ENCODE measurements at places on chromosomes 1 and 21.

DNA sequence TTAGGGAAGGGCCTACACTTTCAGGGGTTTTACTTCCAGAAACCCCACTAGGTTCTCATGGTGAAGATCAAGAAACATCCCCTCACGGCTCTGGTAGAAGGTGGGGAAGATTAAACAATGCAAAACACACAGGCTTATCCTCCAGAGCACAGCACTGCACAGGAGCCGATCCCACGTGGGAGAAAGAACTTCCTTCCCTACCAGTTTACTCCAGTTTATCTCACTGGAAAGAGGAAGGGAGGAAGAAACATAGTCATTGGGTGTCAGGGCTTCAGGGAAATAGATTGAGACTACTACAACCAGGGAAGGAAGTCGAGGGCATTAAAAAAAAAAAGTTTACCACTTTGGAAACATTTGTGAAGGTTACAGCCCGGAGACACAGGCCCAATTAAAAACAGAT is 164.4 kb downstream of the NTPCR start:
- no peak for DNase-seq

DNA sequence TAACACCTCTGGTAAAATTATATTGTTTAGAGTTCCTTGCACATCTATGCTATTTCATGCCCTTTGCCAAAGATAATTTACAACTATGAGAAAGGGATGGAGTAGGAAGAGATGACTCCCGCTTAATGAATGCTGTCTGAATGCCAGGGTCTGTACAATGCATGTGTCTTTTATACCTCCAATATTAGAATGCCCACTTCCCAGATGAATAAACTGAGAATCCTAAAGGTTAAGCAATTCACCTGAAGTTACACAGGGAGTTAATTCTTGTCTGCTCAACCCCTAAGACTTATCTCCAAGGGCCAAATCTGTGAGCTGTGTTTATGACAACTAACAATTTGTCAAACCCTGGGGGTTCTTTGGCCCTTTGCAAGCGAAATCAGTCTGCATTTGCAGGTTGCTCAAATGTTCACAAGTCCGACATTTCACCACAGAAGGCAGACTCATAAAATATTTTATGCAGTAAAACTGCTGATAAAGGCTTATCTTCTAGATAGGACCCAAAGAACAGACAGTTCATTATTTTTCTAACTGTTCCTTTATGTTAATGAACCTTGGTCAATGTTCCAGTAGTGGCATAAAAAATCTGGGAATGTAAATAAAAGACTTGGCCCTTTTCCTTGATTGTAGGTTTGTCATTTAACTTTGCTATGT is 50.2 kb upstream of the ATP1A1 start:
- DNase-seq = no peak

- DNase-seq = no peak
Observed at GRCh38 chr1:192602757-192603156, 27.2 kb downstream of the RGS1 start.

- no peak for DNase-seq
Observed at GRCh38 chr1:234231061-234231892, 142.0 kb upstream of the COA6 start.

DNA sequence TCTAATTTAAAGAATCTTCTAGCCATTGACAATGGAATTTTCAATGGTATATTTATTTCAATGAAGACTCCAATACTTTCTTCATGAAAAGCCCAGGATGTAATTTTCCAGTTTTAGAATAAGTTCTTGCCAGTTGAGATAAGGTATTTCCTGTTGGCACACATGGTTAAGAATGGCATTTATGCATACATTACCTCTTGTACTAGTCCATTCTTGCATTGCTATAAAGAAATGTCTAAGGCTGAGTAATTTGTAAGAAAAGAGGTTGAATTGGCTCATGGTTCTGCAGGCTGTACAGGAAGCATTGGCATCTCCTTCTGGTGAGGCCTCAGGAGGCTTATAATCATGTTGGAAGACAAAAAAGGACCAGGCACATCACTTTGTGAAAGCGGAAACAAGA is 1179.6 kb downstream of the AMY1C start:
- DNase-seq = no peak

GRCh38 chr1:42953182-42954180 is 5.2 kb downstream of the SLC2A1 start:
- no peak for DNase-seq

GRCh38 chr1:48017716-48018115 is 20.5 kb upstream of the TRABD2B start:
- no peak for DNase-seq

- no peak for DNase-seq
Observed at GRCh38 chr1:233233508-233234040, 62.0 kb downstream of the PCNX2 start.

- no peak for DNase-seq
Observed at GRCh38 chr1:223748773-223749733, 36.7 kb downstream of the CAPN2 start.

GRCh38 chr1:4755301-4755845 is 101.0 kb downstream of the AJAP1 start:
- DNase-seq = no peak

DNA sequence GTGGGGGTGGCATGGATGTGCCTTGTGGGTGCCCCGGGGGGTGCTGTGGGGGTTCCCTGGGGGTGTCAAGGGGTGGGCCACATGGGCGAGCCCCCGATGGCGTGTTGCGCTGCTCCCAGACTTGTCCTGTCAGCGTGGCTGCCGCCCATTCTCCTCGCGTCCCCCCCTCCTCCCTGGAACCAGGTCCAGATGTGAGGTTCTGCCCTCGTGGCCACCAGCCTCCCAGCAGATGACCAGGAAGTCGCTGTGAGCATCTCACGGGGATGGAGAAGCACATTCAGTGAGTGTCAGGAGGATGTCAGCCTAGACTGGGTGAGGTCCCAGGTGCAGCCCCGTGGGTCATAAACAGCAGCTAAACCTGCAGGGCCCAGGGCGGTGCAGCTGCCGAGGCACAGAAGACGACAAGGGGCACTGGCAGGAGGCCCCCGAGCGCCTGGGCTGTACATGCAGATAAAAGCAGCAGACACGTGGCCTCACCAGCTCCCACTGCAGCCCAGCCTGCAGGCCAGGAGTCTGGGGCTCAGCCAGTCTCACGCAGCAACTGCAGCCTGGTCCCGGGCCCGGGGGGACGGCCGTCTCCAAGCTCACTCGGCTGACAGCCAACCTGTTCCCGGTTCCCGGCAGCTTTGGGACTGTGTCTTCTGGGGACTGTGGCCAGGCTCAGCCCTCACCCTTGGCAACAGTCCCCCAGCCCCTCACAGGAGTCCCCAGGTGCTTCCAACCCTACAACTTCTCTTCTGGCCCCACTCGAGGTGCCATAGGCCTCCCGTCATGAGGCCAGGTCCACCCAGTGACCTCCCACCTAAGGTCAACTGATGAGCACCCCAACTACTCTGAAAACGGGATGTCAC is 17.5 kb upstream of the COL6A2 start:
- DNase-seq = no peak

DNA sequence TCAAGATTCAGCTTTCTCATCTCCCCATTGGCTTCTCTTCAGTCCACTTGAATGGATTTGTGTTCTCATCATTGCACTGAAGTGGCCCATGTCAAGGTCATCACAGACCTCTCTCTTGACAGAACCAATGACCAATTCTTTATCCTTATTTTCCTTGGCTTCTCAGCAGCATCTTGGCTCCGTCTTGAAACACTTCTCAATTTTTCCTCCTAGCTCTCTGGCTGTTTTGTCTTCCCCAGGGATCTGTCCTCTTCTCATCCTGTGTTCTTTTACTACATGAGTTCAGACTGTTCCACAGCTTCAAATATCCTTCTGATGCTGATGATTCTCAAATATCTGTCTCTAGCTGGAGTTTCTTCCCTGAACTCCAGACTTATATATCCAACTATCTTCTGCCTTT is 78.6 kb downstream of the COLGALT2 start:
- DNase-seq = no peak

DNA sequence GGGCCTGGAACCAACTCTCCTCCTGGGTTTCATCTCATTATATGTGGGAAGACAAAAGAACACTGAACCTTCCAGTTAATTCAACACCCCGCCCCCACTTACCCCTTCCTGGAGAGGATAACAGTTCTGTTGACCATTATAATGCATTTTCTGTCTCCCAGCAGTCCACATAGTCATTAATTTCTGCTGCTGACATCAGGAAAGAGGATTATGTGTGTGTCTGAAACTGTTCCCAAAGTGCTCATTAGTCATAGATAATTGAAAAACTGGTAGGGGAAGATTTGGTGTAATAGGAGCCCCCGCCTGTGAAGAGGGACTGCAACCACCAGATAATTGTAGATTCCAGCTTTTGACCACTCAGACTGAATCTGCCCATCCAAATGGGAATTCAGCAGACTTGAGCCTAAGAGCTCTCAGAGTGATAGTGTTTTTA is 208.7 kb downstream of the FGGY start:
- DNase-seq = no peak

DNA sequence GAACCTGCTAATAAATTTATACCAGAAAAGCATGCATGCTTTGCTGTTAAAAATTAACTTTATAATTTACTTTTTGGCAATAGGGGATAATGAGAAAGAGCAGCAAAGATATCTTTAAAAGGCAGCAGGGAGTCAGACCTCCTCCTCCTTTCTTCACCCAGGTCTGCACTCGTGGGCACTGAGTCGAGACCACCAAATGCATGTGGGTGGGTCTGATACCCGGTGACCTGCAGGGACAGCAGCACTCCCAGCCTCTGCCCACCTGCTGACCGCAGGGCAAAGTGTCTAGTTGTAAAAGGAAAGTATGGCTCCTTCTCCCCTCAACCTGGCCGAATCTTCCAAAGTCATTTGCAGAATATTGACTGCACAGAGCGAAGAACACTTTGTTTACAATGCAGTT is 43.7 kb upstream of the KIF26B start:
- DNase-seq = no peak

DNA sequence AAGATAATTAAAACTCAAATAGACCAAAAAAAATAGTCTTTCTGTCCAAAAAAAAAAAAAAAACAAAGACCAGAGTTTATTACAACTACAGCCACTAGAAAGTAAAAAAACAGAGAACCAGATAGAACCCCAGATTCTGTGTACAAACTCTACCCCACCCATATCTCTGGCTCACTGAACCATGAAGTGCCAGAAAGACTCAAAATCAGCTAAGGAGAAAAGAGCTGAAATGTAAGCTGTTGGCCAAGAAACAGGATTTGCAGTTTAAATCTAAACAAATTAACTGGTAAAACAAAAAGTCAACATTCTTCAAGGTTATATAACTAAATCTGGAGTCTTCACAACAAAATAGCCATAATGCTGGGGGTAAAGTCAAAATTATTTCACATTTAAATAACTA is 278.9 kb downstream of the SEC16B start:
- no peak for DNase-seq

- DNase-seq = no peak
Observed at GRCh38 chr1:156434989-156435544, 65.5 kb downstream of the MEF2D start.

GRCh38 chr1:15714406-15715136 is 21.5 kb upstream of the SLC25A34 start:
- DNase-seq = no peak

- DNase-seq = no peak
Observed at GRCh38 chr1:66294707-66295370, 239.1 kb upstream of the SGIP1 start.

- no peak for DNase-seq
Observed at GRCh38 chr21:34924771-34925419, 124.2 kb downstream of the RUNX1 start.

GRCh38 chr1:94335447-94335846 is 82.7 kb upstream of the ABCD3 start:
- no peak for DNase-seq

DNA sequence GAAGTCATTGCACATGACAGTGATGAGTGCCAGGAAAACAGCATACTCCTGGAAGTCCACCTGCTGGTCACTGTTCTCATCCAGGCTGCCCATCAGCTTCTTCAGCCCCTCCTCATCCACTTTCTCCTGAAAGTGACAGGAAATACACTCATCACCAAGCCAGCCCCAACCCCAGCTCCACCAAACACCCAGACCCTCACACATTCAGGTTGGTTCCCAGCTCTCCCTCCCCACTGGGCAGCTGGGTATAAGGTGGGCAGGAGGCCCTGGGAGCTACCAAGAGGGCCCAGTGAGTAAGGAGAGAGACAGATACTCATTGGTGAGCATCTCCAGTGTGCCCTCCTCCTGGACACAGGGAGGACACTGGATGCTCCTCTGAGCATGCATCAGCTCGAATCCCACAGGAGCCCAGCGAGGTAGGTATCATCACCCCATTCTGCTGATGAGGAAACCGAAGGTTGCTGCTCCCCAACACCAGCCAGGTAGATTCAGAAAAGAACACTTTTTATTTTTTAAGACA is 4.1 kb downstream of the S100A2 start:
- DNase-seq = no peak

DNA sequence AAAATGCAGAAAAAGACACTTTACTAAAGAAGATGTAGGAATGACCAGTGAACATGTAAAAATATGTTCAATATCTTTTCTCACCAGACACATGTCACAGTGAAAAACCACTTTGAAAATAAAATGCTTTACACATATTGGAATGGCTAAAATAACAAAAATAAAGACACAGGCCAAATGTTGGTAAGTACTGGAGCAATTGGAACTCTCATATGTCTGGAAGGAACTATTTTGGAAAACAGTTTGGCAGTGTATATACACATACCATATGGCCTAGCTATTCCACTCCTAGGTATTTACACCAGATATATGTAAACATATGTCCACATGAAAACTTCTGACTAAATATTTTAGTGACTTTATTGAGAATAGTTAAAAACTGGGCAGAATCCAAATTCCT is 927.2 kb downstream of the BRINP3 start:
- DNase-seq = no peak

- DNase-seq = no peak
Observed at GRCh38 chr21:32413015-32413504, 554 bp downstream of the EVA1C start.

DNA sequence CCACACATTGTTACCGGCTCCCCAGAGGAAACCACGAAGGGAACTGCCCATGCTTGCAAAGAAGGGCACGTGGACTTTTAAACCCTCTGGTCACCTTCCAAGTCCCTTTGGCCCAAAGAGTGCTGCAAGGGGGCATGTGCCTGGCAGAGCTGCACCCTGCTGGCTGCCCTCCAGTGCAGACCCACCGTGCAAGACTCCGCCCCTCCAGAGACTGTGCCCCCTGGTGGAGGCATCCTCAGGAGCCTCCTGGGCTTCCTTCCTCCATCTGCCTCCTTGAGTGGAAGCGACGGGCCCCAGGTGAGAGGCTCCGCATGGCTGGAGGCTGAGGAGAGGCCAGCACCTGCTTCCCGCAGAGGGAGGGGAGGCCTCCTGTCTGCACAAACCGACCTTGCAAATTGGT is 100.6 kb downstream of the CRYAA start:
- no peak for DNase-seq

DNA sequence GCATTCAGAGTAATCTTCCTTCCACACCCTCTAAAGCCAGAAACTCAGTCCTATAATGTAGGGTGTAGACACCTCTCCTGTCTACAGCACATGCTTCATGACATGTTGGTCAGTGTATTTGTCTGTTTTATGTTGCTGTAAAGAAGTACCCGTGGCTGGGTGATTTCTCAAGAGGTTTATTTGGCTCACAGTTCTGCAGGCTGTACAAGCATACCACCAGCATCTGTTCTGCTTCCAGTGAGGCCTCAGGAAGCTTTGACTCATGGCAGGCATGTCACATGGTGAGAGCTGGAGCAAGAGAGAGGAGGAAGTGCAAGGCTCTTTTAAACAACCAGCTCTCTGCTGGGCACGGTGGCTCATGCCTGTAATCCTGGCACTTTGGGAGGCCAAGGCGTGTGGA is 12.1 kb downstream of the PLOD1 start:
- DNase-seq = no peak

- no peak for DNase-seq
Observed at GRCh38 chr1:9881838-9882249, 28.2 kb downstream of the CTNNBIP1 start.

GRCh38 chr1:184242507-184242943 is 144.3 kb upstream of the C1orf21 start:
- no peak for DNase-seq

All from NCI-H1436 (cell line).